NCI-H2081 (cell line): ENCODE measurements at places on chromosomes 1 and 21.

- no peak for DNase-seq
Observed at GRCh38 chr1:63843884-63844283, 70.1 kb downstream of the ROR1 start.

- DNase-seq: peak; percentile 79
Observed at GRCh38 chr1:923131-923990, at the start of gene SAMD11. Gene SAMD11 (plus strand): TSS chr1:923923. CDS start chr1:924432, 509 bp downstream.

GRCh38 chr1:200474633-200475032 is 64.8 kb upstream of the ZNF281 start:
- DNase-seq: no peak

GRCh38 chr21:46063734-46064680 is 33.9 kb upstream of the COL6A2 start:
- DNase-seq: no peak

DNA sequence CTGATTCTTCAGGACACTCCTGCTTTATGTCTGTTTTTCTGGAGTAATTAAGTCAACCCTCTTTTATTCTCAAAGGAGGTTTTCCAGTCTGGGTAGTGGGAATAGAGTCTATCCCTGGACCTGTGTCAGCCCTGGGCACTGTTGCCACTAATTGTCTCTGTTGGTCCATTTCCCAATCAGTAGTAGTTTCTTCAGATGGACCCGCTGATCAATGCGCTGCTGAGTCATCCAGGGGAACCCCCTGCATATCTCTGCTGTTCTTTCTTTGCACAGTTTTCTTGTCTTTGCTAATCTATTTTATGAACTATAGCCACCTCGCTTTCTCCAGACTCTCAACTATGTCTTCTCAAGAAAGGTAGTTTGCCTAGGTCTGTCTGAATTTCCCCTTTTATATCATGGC is 82.5 kb downstream of the TNNI3K start:
- no peak for DNase-seq

GRCh38 chr1:178143730-178144690 is 50.1 kb downstream of the RASAL2 start:
- DNase-seq: no peak

DNA sequence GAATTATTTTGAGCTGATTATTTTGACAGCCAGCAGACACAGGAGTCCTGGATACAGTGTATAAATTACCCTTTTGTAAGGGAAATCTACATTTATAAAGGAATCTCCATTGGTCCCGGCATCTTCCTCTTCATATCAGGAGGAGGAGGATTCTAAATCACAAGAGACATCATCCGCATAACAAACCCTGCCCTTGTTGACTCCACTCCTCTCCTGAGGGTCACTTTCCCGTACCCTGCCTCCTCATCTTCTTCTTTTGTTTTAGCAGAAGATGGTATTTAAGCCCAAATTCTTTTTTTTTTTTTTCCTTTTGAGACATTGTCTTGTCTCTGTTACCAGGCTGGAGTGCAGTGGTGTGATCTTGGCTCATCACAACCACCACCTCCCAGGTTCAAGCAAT is 14.6 kb upstream of the PKNOX1 start:
- no peak for DNase-seq

GRCh38 chr1:163203561-163203960 is 845 bp upstream of the RGS5 start:
- no peak for DNase-seq

GRCh38 chr1:41842993-41843755 is 75.5 kb downstream of the HIVEP3 start:
- no peak for DNase-seq

DNA sequence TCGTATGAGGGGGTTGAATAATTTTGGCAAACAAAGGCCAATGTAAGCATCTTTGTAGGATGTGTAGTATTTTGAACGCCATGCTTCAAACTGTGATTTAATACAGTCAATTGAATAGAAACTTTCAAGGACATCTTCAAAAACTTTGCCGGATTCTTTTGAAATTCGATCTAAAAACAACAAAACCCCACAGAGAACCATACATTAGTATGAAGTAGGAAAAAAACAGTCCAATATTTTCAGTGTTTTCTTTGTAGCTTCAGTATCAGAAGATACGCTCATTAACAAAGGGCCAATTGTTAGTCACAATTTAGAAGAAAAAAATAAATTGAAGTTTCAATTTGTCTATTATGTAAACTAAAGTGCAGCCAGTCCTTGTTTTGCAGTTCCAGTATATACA is 20.7 kb upstream of the SYNJ1 start:
- DNase-seq: no peak

DNA sequence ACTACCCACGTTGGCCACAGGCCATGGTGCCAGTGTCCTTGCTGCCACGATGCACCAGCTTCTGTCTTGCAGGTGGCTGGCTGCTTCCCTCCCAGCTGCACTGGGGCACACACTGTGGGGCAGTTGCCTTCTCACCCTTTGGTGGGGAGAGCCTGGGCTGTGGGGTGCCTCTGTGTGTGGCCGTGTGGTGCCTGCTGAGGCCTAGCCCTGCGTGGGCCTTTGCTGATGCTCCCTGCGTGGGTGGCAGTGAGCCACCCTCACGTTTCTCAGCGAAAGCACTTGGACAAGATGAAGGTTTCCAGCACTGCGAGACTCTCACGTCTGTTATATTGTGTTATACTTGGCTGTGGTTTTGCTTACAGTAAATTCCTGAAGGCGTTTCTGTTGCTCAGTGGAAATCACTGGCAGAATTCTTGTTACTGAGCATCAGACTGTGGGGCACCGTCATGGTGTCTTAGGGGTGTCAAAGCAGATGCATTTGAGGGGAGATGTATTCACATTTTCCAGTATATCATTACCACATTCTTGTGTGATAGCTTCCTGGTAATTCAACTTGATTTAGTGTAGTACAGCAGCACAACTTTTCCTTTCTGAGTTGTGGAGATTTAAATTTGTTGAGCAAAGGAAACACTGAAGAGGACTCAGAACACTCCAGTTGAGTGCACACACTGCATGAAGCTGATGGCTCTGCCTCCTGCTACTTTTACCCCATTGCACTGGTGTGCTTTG is 124.7 kb downstream of the PCBP3 start:
- no peak for DNase-seq

GRCh38 chr21:35266546-35266945 is 217.4 kb upstream of the RUNX1 start:
- DNase-seq: no peak

DNA sequence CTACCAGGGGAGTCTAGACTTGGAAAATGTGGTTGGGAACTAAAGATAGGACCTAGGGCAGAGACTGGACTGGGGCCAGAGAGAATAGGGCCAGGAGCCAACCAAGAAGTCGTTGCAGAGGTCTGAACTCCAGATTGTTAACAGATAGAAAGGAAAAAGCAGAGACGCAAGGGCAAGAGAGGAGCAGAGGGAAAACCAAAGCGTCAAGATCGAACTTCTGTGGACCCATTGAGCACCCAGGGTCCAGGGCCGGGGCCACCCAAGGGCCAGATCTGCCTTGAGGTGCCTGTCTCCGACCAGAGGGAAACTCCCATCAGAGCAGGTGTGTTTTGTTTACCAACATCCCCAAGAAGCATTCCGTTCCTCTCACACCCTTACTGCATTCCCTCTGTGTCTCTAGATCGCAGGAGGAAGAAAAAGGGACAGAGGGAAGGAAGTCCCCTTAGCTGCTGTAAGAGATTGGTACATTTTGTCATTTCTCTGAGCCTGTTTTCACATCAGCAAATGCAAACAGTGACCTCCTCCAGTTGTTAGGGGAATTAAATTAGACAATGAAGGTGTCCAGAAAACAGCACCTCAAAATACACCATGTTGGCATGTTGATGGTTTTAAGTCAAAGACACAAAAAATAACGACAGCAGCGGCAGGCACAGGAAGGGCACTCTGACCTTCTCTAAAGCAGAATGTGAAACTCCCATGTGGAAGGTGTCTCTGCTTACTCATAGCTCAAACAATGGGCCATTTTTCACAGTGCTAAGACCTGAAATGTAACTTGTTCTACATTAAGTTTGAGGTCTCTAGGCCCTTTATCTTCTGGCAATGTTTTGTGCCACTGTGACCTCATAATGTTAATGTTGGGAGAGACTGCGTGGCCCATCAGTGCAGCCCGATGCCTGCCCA is 105.8 kb upstream of the RAB4A start:
- DNase-seq: no peak

GRCh38 chr21:41631564-41632461 is 123.9 kb upstream of the TMPRSS2 start:
- DNase-seq: no peak

DNA sequence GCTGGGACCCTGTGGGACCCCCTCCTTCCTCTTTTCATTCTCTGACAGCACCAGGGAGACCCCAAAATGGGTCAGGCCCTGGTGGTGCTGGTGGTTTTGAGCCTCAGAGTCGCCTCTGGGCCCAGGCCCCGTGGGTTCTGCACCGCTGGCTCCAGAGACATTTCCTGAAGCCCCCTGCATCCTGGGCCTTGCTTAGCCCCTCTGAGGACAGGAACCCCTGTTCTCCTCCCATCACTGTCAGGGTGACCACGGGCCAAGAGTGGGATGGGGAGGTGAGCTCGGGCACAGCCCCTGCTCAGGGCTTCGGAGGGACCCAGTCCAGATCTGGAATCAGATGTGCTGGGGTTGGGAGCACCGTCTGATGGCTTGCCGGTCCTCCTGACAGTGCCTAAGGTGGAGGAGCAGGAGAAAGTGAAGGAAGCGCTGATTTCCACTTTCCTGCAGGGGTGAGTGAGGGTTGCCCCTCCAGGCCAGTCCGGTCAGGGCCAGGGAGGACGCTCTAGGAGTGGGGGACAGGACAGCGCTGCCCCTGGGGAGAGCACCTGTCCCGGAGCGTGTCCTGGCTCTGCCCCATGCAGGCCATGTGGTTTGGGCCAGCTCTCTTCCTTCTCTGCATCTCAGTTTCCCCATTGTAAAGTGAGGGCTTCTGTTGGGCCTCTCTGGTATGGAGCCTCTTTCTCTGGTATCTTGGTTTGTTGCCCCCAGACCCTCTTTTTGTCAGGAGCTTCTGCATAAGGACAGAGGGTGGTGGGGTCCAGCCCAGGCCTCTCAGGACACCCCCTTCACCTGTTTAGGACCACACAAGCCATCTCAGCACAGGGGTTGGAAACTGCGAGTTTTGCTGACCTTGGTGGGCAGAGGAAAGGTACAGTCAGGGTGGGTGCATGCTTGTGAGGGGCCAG is 71.0 kb downstream of the TRIM11 start:
- no peak for DNase-seq

DNA sequence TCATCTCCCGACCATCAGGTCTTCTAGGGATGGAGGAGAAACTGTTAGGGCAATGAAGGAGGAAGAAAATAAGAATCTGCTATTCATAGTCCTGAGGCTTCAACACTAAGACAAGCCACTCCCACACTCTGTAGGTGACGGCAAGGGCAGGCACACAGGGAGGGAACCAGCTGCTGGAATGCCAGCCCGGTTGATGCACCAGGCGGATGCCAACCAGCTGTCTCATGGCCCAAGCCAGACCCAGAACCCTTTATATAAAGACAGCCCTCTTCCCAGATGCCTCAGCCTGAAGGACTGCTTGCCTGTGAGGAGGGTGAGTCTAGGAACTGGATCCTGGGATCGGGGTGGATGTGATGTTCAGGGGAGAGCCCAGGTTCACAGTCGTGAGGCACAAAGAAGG is at the start of gene KPRP:
KPRP (plus strand) TSS at position 279 of the 400 bp plus-strand sequence. CDS start 1,564 bp downstream, outside the sequence.
- no peak for DNase-seq

DNA sequence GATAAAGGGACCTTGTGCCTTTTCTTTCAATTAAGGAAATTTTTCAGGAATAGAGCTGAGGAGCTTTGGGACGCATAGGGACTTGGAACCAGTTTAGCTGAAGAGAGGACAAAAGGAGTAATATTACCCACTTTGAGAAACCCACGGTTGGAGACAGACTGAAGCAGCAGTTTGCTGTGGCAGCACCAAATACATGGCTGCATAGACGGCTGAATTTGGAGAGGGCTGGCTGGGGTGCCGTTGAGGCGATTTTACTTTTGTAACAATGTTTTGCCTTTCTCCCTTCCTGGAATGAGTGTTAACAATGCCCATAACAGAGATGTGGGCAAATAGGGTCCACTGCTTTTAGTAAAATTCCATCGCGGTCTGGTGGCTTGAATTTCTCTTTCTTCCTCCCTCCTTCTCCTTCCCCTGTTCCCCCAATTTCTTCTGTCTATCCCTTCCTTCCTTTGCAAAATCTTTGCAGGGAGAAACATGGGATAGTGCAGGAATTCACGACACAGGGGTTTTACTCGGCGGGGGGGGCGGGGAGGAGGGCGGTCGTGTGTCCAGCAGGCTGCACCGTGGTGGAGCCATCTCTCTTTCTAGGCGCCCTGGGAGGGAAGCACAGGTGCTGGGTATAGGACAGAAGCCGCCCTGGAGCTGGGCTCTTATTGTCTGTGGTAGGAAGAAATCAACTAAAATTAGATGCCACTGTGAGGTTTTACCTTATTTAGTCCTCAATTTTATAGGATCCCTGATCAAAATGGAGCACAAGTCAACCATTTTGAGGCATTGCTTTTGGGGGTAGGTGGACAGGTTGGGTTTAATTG is 6.8 kb downstream of the LHX4 start:
- no peak for DNase-seq

DNA sequence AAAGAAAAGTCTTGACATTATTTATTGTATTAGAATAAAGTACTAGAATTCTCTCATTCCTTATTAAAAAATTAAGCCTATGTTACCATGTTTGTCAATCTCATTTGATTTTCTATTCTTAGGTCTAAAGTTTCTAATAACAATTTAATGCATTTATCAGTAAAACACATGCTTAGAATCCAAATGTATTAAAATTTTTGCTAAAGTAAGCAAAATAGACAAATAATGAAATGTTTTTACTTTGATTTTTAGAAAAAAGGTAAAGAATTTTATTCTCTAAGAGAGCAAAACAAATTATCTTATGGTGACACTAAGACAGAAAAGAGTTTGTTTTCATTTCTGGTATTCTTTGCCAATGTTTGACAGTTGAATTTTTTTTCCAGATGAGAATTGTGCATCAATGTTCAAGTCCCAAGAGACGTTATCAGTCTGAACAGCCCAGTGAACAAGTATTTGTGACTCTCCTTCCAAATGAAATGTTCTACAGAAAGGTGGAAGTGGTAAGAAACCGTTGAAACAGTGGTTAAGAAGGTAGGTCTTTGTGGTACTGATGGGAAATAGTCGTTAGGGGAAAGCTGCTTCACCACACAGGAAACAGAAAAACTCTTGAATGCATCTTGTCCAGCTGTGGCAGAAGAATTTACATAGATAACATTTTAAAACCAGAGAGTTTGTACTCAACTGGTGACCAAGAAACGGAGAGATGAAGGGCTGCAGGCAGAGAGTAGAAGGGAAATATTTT is 402.5 kb downstream of the PTPRC start:
- DNase-seq: no peak

DNA sequence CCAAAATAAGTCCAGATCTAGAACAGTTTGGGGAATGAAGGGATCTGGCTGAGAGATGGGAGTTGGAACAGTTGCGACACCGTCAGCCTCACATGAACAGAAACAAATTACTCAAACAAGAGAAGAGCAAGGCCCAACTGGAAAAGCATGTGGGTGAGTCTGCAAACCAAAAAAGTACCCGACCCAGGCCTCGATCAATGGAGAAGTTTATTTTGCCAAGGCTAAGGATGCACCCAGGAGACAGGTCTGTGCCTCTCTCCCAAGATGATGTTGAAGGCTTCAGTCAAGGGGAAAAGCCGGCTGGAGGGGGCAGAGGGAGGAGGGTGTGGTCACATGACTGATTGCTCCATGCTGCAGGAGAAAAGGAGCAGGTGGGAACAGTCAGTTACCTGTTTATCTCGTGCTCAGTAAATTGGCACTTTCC is 42.3 kb downstream of the KRTAP10-1 start:
- DNase-seq: peak; percentile 53

- DNase-seq: no peak
Observed at GRCh38 chr1:246687002-246687401, 37.2 kb upstream of the SCCPDH start.

- DNase-seq: peak; percentile 65
Observed at GRCh38 chr1:204507317-204508105, 8.7 kb upstream of the MDM4 start.

- DNase-seq: no peak
Observed at GRCh38 chr1:67723620-67724019, 38.6 kb downstream of the GADD45A start.
